ENCODE measurements at places on chromosomes 12 and 14.

DNA sequence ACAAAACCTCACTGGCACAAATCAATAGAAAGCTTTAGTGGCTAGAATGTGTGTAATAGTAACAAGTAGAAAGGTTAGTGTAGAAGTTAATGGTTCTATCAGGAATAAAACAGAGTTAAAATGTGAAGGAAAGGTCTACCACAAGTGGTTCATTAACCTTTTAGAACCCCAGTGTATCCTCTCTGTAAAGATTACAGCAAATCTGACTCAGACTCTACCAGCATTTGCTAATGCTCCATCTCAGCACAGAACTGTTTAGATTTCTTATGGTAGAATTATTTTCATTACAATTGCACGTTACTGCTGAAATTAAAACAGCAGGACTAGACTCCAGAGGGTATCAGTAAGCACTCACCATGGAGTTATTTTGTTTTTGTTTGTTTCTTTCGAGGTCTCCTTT is 609.0 kb upstream of the LMO3 start:
- no peak for DNase-seq

GRCh38 chr12:120834489-120835303 is 69.5 kb downstream of the SPPL3 start:
- no peak for DNase-seq

- no peak for DNase-seq
Measured at GRCh38 chr14:68630081-68630571, 162.7 kb downstream of the ZFP36L1 start.

- peak; percentile 36 for DNase-seq
Measured at GRCh38 chr12:23906329-23906728, 43.1 kb downstream of the SOX5 start.

DNA sequence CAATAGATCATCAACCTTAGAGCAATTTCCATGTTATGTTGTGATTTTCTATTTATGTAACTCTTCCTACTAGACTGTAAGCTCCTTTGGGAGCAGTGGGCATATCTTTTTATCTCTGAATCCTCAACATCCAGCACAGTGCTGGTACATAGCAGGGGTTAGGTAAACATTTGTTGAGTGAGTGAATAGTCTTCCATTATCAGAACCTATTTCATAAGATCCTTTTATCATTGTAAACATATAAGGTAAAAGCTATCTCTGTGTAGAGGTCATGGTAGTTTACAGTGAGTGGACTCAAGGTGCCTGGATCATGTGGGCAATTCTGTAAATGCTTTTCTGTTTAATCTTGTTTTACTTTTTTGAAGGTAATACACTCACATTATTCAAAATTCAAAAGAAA is 15.1 kb downstream of the FKBP11 start:
- DNase-seq, result no peak

DNA sequence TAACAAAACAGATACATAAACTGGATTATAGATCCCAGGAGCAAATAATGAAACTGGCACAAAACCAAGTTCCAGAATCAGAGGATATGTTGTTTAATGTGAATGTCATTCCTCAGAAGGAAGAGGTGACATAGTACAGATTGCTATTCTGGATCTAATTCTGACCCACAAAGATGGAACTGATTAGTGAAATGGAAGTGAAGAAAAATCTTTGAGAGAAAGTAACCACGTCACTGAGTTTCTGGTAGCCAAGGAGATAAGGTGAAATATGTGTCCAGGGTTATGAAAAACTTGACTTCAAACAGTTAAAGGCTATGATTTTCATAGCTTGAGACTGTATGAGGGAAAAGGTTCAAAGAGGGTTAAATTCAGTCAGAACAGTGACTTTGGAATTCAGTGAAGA is 8.3 kb downstream of the OR10AD1 start:
- DNase-seq, result no peak

- DNase-seq, result peak; percentile 96
Measured at GRCh38 chr12:115354007-115354890, 670.3 kb upstream of the TBX3 start.

DNA sequence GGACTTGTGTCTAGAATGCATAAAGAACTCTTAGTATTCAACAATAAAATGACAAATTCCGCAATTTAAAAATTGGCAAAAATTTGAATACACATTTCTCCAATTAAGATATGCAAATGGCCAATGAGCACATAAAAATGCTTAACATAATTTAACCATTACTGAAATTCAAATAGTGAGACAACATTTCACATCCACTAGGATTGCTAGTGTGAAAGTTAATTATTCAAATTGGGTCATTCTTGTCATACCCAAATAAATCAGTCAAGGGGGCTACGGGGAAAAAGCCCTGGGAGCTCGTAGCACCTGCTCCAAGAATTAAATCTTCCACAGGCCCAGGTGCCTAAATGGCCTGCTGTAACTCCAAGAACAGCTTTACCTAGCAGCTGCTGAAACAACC is 25.0 kb upstream of the C14orf132 start:
- no peak for DNase-seq

DNA sequence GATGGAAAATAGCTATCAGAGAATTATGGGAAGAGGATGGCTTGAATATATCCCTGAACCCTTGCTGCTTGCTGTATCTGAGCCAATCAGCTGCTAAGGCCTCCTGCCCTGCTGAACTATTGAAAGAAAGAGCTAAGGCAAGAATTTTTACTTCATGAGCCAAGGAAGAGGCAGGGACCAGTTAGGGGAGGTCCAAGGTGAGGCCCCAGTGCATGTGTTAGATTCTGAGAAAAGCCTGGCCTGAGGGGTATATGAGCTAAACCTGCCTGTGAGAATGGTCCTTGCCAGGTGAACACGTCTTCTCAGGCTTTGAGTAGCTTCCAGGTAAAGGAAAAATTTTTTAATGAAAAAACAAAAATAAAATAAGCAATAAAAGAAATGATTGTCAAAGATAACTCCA is 218.0 kb downstream of the SYT1 start:
- no peak for DNase-seq

DNA sequence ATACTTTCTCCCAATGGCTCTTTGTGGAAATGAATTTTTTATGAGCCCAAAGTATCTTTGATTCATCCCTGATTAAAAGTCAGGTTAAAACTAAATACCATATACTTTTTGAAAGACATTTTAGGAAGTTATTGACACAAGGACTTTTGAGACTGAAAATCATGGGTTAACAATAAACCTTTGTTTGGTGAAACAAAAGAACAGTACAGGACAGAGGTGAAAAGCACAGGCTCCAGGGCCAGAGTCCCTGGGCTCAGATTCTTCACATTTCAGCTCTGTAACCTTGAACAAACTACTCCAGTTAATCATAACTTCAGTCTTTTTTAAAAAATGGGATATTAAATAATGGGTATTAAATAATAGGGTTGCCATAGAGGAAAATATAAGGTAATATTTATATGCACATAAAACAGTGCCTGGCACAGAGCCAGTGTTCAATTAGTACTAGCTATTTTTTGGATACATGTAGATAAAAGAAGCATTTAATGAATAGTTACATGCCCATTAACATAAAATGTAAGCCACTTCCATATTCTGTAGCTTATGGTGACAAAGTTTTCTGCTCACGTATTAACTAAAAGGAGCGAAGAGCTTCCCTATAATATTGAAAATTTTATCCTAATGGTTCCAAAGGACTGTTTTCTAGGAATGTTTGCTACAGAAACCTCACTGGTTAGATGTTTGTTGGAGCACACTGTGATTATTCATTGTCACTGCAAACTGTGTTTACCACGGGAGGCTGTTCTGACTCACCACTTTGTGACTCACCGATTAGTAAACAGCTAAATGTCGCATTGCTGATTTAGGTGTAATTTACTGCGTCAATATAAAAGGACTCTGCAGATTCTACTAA is 255.4 kb downstream of the DAD1 start:
- DNase-seq, result no peak

GRCh38 chr12:127125607-127126259 is 1141.2 kb upstream of the TMEM132C start:
- peak; percentile 100 for DNase-seq

DNA sequence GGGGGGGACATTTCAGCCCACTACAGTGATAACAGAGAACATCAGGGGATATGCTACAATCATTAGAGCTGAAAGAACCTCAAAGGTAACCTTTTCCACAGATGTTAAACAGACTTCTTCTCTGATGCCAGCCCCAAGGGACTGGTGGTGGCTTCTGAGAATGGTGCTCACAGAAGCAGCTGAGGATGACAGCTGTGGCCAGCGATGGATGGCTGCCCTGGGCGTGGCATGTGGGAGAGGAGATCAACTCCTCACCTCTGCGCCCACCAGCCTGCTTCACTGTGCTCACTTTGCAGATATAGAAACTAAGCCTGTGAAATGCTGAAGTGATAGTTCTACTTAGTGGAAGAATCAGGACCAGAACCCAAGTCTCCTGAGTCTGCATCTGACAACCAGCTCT is 33.0 kb downstream of the FOXN3 start:
- no peak for DNase-seq

DNA sequence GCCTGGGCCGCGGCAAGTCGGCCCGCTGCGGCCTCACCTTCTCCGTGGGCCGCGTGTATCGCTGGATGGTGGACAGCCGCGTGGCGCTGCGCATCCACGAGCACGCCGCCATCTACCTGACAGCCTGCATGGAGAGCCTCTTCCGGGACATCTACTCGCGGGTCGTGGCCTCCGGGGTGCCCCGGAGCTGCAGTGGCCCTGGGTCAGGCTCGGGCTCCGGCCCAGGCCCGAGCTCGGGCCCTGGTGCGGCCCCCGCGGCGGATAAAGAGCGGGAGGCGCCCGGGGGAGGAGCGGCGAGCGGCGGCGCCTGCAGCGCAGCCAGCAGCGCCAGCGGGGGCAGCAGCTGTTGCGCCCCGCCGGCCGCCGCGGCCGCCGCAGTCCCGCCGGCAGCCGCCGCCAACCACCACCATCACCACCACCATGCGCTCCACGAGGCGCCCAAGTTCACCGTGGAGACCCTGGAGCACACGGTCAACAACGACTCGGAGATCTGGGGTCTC is 226.2 kb upstream of the CRY1 start:
- no peak for DNase-seq

DNA sequence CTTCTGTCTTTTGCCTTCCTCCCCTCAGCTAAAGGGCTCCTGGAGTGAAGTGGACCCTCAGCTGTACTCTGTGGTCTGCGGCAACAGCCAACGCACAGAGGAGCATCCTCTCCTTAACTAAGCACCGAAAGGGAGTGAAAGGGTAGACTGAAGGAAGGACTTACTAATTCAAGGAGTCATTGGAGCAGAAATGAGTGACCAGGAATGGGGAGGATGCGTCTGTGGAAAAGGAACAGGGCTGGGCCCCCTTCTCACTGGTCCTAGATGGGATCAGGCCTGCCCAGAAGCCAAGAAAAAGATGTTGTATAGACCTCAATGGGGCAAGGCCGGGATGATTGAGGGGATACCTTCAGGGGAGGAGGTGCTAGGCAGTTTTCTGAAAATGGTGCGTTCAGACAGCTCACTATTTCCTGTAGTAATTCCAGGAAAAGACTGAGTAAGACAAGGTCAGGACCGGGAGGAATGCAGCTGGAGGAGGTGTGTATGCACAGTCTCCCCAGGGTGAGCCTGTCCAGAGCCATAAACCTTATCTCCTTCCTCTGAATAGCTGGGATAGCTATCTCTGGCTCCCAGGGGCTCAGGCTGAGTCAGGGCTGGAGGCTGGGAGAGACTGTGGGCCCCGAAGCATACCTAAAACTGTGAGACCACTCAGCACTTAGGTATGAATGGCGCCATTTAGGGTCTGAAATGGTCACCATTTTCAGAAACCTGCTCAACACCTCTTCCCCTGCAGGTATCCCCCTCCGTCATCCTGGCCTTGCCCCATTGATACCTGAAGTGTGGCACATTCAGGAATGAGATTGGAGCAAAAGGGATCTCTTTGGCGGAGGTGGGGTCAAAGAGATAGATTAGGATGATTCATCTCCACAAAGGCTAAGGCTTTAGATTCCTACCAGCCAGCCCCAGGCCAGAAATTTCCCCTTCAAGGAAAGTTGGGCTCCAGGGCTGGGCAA is 20.2 kb upstream of the KRT8 start:
- DNase-seq, result peak; percentile 86

DNA sequence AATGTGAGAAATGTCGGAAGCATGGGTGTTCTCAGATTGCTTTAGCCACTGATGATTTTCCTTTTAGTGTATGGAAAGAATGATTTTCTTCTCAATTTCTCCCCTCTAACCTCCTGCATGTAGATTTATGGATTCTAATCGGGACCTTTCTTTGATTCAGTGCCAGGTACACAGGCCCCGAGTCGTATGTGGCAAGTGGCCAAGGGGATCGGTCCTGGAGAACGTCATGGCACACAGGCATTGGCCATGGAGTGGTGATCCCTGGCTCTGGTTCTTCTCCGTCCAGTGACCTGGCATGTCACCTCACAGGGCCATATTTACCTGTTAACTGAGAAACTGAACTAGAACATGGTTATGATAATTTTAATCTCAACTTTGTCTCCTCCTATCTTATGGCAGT is 58.1 kb downstream of the ETV6 start:
- no peak for DNase-seq

DNA sequence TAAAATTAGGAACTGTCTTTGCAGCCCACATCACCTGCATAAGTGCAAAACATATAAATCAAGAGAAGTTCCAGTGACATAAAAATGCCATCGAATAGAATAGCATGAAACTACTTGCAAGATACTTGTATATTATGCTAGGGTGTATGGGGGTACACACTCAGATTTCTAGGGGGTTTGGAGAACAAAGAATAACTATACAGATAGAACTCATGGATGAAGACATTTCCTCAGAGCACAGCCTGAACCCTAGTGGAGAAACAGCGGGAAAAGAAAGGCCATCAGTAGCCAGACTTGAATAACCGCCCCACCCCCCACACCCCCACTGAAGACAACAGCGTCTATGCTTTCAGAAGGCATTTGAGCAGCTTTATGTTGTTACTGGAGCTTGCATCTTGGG is 425.8 kb downstream of the NPAS3 start:
- DNase-seq, result no peak

DNA sequence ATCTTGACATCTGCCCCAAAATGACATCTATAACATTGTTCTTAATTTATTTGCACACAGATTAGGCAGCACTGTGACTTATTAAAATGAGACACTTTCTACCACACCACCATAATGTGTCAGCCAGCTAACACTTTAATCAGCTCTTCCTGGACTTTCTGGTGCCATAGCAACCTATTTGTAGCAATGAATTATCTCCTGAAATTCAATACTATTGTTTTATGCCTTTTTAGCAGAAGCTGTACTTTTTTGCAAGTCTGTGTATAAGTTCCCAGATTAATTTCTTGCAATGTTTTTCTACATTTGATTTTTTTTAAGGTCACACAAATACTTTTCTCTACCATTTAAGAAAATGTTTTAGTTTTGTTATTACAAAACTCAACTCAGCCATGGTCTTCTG is 72.8 kb upstream of the SAV1 start:
- no peak for DNase-seq

- no peak for DNase-seq
Measured at GRCh38 chr12:29883941-29884554, 100.3 kb upstream of the TMTC1 start.

- no peak for DNase-seq
Measured at GRCh38 chr12:122265476-122265875, 818 bp downstream of the VPS33A start.

- DNase-seq, result no peak
Measured at GRCh38 chr12:25852792-25853191, 105.7 kb upstream of the RASSF8 start.
